Suppressor macrophage (primary cell): ENCODE measurements at places on chromosomes 6 and 20.

DNA sequence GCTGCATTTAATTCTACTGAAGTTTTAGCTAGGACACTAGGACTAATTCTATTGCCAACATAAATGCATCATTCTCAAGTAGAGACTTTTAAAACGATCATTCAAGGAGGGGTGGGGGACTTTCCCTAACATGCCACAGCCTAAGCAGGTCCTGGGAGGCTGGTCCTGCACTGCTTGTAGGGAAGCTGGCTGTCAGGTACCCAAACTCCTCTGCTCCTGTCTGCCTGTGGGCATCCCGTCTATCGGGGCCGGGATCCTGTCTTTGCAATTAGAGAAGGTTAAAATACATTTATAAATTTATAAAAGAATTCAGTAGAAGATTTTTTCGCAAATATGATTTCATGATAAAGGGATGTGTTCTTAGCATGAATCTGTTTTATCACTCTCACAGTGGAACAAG lies 51.6 kb upstream of the MPC1 start:
- DNase-seq, result no peak

GRCh38 chr6:9420316-9421015 lies 985.1 kb upstream of the SLC35B3 start:
- DNase-seq, result no peak

- no peak for DNase-seq
Observed at GRCh38 chr20:51756653-51757052, 11.5 kb downstream of the ATP9A start.

DNA sequence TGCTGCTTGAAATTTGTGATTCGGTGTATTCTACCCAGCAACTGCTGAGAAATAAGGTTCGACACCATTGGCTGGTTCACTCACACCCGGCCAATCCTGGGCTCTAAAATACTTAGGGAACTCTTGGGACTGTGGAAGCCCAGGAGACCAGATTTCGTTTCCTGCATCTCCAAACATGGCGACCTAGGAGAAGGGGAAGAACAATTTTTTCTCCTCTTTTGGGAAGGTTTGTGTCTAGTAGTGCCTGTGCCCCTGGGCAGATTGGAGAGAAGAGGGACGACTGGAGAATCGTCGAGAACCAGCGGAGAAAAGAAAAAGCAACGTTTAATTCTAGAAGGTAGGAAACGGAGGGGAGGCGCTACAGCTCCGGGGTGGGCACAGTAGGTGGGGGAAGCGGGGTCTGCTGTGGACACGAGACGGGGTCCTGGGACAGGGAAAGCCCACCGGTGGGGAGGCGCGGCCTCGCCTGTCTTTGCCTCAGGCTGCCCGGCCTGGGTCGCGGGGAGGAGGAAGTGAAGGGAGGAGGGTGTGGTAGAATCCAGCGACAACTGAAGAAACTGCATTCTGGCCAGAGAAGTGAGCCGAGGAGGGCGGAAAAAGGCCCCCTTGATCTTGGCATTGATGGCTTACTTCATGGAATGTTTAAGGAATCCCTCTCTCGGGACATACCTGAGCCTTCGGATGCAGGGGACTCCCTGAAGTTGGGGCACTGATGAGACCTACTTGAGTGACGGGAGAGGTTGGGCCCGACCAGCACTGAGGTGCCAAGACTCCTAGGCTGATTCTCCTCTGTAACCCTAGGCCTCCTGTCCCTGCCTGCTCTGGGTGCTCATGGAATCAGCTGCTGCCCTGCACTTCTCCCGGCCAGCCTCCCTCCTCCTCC lies at the start of gene BTN2A1:
Gene BTN2A1 (plus strand): TSS at position 150 of the 883 bp plus-strand sequence. CDS start 682 bp downstream, at position 832.
- peak; percentile 89 for DNase-seq

DNA sequence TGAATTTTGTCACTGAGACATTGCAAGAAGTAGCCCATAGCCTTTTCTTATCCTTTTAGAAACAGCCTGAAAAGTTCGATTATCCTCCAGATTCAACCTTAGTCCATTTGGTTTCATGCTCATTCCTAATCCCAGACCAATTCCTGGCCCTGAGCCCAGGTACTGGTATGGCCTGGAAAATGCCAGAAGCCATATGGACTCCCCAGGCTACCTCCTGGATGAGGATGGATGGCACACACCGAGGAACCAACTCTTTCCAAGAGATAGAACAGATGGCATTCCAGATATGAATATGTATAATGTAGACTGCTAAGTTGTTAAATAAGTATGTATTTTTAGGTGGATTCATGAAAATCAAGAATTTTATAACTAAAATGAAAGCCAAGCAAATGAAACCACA lies 51.6 kb upstream of the SNAP25 start:
- no peak for DNase-seq

DNA sequence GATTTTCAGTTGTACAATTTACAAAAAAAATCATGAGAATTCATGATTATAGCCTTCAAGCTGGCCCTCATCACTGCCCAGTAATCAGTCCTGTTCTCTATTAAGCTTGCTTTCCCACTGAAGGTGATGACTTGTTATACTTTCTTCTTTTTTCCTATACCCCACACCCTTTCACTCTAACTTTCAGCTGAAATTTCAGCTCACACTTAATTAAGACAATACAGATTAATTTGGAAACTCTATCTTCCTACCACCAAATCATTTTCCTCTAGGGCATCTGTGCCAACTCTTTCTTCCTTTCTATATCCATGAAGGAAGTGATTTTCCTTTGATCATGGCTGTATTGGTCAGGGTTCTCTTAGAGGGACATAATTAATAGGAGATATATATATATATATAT lies 449.9 kb downstream of the CD109 start:
- no peak for DNase-seq

DNA sequence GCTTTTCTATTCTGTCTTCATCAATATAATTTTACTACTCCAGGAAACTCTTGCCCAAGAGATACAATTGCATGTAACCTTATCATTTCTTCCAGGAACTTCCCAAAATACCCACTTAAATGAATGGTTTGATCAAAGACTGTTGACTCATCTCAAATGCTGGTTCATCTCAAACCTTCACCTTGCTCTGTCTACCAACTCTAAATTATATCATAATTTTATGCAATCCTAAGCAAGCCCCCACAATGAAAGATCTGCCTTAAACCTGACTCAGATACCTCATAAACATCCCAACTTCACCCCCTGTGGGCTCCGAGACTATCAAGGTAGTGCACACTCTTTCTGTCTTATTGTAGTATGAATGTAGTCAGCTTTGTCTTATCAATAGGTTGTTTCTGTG lies 65.5 kb upstream of the GCM1 start:
- no peak for DNase-seq

DNA sequence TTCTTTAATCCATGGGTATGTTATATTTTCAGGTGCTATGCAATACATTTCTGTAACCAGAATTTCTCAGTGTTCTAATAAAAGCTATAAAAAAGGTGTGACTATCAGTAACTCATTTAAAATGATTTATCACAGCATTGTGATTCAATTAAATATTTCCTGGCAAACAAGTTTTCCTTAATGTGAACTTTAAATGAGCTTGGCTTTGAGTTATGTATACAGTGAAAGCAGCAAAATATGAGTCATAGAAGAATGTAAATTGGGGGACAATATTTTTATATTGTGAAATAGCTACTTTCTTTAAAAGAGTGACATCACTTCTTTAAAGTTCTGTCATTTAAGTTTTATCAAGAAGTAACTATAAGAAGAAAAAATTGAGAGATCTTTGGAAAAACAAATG lies 484.9 kb upstream of the MAN1A1 start:
- DNase-seq, result no peak

DNA sequence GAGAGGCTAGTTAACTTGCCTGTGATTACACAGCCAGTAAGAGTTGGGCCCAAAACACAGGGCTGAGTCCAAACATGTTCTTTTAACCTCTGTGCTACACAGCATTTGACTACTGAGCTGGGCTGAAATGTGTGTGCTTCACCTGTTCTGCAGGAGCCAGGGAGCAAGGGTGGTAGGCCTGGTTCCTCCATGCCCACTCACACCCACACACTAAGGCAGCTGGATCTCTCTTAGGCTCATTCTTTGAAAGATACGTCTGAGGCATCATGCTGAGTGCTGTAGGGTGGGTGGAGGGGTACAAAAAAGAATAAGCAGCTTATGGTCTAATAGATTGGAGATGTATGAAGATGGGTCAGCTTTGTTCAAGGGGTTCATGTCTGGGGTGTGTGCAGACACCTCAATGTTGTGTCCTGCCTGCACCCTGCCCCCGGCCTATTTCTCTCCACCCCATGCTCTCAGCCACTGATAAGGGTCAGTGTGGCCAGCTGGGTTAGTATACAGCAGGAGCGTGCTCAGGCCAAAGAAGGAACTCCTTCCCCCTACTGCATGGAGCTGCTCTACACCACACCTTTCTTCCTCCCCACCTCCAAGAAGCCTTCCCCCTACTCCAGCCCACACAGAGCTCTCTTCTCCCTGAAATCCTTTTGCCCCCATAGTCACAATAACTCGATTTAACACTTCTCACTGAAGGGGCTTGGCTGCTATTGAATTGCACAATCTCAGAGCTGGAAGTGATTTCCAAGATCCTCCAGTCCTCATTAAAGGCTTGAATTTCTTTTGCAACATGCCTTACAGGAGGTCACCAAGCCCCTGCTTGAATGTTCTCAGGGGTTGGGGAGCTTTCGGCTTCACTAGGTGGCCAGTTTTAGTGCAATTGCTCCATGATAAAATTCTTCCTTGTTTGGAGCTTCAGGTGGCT lies 3.4 kb downstream of the PPP2R5D start:
- no peak for DNase-seq

- no peak for DNase-seq
Observed at GRCh38 chr6:1708122-1708521, 98.4 kb downstream of the FOXC1 start.

DNA sequence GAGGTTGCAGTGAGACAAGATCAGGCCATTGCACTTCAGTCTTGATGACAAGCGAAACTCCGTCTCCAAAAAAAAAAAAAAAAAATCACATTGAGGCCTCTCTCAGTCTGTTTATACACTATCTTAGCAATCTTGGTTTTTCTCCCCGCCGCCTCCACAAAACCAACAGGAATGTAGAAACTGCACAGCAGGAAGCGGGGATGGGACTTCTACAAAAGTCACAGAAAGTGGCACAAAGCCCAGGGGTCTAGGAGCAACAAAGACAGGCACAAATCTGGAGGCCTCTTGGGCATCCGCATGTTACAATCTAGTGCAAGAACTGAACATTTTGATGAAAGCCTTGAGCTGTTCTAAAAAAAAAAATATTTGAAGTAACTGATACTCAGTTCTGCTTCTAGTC lies 48.6 kb downstream of the KDM1B start:
- DNase-seq, result no peak

DNA sequence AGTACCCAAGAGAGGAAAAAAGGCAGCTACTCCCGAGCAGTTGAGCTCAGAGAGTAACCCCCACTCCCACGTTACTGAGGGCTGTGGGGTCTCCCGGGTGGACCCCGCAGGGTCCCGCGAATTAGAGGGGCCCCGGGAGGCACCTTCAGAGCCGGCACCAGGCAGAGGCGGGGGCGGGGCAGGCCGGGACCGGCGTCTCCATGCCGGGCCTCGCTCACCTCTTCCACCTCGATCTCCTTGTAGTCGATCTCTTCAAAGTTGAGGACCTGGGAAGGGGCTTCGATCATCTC lies 381 bp downstream of the MAP3K7 start:
- DNase-seq, result peak; percentile 53

DNA sequence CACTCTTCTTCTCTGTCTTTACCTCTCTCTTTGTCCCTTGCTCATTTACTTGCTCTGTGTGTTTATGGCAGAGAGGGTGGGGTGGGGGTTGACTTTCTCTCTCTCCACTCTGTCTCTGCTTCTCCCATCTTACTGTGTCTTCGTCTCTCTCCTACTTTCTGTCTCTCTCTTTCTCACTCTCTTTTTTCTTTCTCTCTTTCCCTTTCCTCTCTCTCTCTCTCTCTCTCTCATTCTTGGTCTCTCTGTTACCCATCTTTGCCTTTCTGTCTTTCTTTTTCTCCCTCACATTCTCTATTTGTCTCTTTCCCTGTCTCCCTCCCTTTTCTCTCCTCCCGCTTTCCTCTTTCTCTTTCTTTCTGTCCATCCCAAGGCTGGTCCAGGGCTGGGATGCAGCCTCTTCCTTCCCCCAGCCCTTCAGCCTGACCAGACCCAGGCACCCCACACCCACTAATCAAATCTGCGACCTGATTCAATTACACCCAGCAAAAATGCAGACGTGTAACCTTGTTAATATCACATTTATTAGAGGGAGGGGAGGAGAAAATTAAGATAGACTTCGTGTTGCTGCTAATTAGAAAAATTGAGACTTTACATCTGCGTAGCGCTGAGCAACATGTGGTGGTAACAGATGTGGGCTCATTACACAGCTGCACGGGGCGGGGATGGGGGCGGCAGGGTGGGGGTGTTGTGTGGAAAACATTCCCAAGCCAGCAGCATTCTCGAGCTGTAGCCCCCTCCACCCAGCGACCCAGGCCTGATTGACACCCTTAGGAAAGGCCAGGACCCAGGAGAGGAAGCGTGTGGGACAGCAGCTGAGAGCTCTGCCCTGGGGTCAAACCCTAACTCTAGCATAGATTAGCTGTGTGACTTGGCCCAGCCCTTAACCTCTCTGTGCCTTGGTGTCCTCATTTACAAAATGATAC lies 124.9 kb upstream of the MAFB start:
- DNase-seq, result no peak

- peak; percentile 40 for DNase-seq
Observed at GRCh38 chr6:16511723-16512489, 249.4 kb downstream of the ATXN1 start.

GRCh38 chr20:38034108-38034649 lies 633 bp downstream of the RPRD1B start:
- no peak for DNase-seq

DNA sequence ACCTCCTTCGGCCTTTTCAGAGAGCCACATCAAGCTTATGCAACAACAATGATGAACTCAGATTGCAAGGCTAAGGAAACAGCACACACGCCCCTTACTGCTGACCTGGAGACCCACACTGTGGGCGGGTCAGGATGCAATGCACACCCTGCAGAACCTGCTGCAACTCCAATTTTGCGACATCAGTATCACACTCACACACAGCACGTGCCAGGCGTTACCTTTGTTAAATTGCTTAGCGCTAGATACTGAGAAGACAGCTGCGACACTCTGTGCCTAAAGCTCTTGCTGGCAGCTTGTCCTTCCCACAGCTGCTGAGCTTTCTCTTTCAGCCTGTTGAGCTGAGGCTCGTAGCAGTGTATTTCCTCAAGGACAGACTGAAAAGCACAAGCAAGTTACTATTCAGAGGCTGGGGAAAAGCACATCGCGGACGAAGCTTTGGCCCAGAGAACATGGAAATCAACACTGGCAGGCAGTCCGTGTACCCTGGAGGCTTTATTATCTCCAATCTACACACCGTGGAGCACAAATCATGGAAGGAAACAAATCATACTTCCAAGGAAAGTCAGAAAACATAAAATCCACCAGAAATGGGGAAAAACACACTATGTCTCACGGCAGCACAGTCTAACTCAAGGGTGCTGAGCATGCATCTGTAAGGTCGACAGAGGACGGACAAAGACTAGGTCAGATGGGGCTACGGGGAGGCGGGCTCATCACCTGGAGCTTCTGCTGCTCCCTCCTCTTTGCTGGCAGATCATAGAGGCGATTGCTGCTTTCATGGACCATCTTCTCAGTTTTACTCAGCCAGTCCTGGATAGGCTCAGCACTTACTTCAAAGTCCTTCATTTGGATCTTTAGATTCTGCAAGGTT lies 268.2 kb downstream of the SYNE1 start:
- DNase-seq, result peak; percentile 10
